Hypothalamus (tissue), 51 donors: ENCODE measurements at places on chromosomes 1 and 21.

GRCh38 chr1:152185544-152186391, 26.7 kb upstream of the RPTN start:
- DNase-seq = no peak

DNA sequence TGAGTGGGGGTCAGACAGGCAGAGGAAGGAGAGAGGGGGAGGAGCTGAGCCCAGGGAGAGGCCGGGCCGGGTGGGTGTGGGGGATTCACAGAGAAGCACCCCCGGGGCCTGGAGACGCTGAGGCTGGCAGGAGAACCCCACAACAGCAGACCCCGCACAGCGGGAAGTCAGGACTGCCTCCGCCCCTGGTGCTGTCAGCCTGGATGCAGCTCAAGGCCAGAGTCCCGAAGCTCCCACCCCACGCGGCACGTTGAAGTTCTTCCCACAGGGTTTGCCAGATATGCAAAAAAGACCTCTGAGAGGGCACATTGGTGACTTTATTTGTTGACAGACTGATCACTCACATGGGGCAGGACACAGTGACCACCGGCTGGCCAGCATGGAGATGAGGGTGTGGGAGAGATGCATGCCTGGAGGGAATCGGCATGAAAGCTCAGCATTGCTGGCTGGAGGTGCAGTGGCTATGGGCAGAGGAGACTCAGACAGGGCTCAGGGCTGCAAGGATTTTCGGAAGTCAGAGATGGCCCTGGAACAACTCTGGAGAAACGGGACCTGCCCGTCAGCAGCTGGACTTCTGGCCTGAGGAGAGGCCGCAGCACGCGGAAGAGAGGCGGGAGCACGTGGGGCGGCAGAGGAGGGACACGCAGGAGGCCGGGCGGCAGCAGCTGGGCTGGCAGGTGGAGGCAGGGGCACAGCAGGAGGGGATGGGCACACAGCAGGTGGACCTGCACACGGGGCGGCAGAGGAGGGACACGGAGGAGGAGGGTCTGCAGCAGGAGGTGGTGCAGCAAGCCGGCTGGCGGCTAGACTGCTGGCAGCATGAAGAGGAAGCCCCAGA, 885 bp downstream of the KRTAP10-3 start:
- DNase-seq = no peak

DNA sequence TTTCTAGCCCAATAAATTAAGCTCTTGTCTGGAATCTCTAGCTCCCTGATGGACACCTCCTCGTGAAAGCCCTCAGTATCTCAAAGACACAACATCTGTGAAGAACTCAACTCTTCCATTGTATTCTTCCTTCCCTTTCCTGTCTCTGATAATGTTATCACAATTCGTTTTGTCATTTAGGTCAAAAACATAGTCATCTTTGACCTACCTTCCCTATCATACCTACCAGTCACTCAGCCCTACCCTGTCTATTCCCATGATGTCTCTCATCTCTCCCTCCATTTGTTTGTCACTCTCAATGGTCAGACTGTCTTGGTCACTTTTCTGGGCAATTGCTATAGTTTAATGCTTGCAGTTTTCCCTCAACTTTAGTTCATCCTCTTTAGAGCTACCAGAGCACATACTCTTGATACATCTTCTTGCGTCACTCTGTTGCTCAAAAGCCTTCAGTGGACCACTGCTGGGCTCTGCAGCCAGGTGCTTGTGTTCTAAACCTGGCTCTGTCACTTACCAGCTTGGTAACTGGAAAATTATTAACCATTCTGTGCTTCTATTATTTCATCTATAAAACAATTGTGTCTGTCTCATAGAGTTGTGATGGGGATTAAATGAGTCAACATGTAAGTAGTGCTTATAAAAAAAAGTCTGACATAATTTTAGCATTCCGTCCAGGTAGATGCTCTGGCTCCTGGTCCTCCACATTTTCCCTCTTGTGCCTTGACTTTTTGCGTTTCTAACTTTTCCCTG, 39.6 kb downstream of the DDR2 start:
- DNase-seq = no peak

DNA sequence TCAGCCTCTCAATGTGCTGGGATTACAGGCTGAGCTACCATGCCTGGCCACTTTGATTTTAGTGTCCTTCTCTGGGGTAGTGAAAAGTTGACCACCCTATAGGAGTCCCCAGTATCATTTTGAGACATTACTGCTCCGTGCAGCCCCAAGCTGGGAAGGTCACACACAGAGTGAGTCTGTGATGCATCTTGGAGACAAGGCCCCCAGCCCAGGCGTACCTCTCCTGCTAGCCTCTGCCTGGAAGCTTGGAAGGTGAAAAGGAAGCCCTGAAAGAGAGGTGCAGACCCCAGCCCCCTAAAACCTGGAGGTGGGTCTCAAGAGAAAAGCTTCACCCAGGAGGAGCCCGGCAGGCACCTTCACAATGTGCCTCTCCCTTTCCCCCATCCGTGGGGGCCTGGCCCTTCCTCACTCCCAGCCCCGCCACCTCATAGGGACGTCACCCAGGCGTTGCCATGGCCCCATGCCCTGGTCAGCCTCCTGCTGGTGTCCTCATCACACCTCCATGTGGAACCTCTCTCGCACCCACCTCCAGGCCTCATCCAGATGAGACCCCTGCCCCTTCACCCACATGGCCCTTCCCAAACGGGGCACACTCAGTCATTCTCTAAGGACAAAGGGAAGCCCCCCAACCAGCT, 5.6 kb upstream of the ARF1 start:
- DNase-seq = no peak

- DNase-seq = no peak
Measured at GRCh38 chr1:230281556-230281955, 144.6 kb downstream of the PGBD5 start.

DNA sequence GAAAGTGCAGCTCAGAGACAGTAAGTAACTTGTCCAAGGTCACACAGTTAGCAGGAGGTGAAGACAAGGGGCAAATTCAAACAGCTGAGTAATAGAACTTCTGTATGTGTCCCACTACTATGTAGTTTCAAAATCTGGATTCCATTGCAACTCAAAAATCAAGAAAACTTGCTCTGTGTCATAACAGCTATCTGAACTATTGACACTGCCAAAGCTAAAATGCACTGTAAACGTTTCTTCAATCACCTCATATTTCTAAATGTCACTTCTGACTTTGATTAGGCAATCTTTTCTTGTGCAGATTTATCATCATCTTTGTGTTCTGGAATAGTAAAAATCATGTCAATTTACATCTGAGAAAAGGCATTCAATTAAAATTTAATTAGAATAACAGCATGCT, 957.6 kb downstream of the MRPL39 start:
- no peak for DNase-seq

GRCh38 chr1:23865543-23865930, 2.6 kb downstream of the FUCA1 start:
- DNase-seq = no peak

GRCh38 chr1:248828845-248829244, 3.1 kb upstream of the SH3BP5L start:
- no peak for DNase-seq
